Heart left ventricle (tissue), 16 donors: ENCODE measurements at places on chromosomes 16 and 17. TPM values are rescaled to one million over a fixed set of nuclear protein-coding genes. Genes with fewer than 3 reads are reported as not detected.

DNA sequence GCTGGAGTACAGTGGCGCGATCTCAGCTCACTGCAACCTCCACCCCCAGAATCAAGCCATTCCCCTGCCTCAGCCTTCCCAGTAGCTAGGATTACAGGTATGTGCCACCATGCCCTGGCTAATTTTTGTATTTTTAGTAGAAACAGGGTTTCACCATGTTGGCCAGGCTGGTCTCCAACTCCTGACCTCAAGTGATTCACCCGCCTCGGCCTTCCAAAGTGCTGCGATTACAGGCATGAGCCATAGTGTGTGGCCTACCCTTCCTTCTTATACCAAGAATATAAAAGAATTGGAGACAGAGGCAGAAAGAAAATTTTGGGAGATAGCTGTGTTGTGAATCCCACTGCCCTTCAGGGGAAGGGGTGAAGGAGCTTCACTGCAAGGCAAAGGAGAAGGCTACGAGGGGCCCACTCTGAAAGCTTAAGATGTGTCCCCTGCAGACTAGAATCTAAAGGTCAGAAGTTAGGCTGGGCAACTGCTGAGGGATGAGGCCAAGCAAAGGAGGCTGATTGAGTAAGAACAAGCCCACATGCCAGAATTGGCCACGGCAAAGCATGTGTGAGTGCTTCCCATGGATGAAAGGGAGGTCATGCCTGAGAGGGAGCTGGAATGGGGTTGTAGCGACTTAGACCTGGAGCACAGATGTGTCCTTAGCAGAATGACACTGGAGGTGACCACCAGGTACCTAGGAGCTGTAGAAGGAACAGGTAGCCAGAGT is 8.4 kb upstream of the CRYBA1 start:
- no peak overlapping the region for H3K4me3 ChIP-seq
- no peaks in the 10 kb centered on the region for H3K27me3 ChIP-seq
- no peaks in the 10 kb centered on the region for H3K4me1 ChIP-seq
- peak overlapping the region; percentile 19 for H3K27ac ChIP-seq
- no peaks in the 10 kb centered on the region for H3K36me3 ChIP-seq

GRCh38 chr16:10219742-10220141 is 37.5 kb upstream of the GRIN2A start:
- no peaks in the 10 kb centered on the region for H3K27me3 ChIP-seq
- H3K4me1 ChIP-seq, result no peaks in the 10 kb centered on the region
- no peak overlapping the region for H3K27ac ChIP-seq
- H3K36me3 ChIP-seq, result no peaks in the 10 kb centered on the region

Gene ZDHHC1
- 5.1 TPM for polyA plus RNA-seq

GRCh38 chr16:16015849-16016248 is 66.4 kb downstream of the ABCC1 start:
- H3K4me3 ChIP-seq, result no peak overlapping the region
- no peaks in the 10 kb centered on the region for H3K4me1 ChIP-seq
- no peak overlapping the region for H3K27ac ChIP-seq
- DNase-seq, result no peak
- no peaks in the 10 kb centered on the region for H3K27me3 ChIP-seq

Gene MT2A
- polyA plus RNA-seq, result 105 TPM
